Colonic mucosa (tissue), 4 donors: ENCODE measurements at places on chromosomes 5 and 9.

- DNase-seq, result no peak
Observed at GRCh38 chr5:137613554-137614265, 114.6 kb upstream of the SPOCK1 start.

- DNase-seq, result peak; percentile 89
Observed at GRCh38 chr5:150350524-150351344, 6.8 kb upstream of the TCOF1 start.

GRCh38 chr9:105968811-105969466 lies 274.6 kb downstream of the TMEM38B start:
- no peak for DNase-seq

- no peak for DNase-seq
Observed at GRCh38 chr9:94511134-94511954, 43.5 kb upstream of the PCAT7 start.

DNA sequence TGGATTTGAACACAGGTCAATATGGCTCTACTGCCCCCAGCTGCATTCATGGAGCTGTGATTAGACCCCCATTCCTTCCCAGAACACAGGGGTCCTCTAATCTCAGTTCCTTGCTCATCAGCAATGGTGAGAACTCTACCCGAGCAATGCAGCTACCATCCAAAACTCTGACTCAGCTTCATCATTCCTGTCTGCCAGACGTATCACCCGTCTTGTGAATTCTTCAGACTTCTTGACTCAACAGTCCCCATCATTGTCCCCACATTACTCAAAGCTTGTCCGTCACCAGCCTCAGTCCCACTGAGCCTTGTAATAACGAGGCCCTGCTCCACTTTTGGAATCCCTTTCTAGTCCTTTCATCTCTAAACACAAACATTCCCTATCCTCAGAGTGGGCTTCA lies 36.3 kb upstream of the STX17 start:
- no peak for DNase-seq

DNA sequence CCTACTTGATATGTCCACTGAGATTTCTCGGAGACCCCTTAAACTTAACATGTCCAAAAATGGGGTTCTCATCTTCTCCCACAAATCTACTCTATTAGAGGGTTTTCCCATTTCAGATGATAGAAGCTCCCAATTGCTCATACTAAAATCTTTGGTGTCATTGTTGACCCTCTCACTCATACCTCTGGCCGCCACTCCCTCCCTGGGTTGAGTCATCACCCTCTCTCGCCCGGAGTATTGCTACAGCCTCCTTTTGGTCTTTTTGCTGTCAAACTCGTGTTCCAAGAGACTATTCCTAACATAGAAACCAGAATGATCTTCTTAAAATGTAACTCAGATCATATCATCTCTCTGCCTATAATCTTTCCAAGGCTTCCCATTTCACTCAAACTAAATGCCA lies 91.0 kb upstream of the GNAQ start:
- DNase-seq, result no peak

DNA sequence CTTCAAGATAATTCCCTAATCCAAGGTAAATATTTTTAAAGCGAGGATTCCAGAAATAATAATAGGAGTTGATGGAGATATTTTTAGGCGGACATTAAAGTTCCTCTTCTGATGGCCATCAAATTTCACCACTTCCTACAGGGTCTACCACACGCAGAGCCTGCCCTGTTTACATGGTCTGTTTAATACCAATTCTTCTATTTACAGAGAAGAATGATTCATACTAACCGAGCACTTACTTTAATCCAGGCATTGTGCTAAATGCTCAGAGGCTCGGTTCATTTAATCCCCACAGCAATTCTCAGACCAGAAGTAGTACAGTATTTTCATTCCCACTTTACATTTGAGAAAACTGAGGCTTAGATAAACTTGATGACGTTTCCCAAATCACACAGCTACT lies 3.0 kb upstream of the ITGA1 start:
- no peak for DNase-seq

DNA sequence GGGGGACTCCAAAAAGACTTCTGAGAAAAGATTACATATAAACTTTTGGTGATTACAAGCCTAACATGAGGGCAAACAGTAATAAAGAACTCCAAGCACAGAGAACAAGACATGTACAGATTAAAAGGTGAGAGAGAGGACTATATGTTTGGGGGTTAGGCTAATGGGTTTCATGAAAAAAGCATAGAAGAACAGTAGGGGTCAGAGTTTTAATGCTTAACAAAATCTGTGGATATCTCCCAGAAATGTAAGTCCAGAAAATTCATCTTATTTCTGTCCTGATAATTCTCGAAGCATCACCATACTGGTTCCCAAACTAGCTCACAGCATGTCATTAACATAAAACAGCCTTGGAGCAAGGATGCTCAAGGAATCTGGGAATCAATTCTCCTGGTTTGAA lies 137.2 kb downstream of the ARRDC3 start:
- no peak for DNase-seq

DNA sequence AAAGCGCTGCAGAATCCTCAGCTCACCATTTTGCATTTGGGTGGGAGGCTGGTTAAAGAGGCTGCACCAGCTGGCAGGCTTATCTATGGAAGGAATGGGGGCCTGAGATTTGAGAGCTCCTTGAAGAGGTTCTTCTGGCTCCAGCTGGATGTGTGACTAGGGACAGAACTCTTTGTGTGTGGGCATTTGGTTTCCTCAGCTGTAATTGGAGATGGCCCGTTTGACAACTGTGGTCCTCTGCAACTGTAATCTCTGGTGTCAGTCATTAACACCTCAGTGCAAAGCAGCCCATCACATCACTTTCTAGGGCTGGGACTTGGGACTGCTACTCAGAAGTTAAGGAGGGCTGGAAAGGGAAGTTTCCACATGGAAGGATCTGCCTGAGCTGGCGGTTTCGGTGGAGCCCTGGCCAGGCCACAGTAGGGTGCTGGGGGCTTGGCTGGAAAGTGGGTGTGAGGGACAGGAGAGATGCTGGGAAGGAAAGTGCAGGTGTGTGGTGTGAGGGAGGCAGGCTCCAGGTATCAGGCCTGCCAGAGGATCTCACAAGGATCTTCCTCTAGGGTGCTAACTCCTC lies 193.8 kb downstream of the GADD45G start:
- no peak for DNase-seq

GRCh38 chr9:137452761-137453642 lies 6.1 kb downstream of the NSMF start:
- peak; percentile 37 for DNase-seq

- no peak for DNase-seq
Observed at GRCh38 chr5:34923694-34924461, 5.5 kb upstream of the DNAJC21 start.

GRCh38 chr9:108167136-108167900 lies 677.7 kb upstream of the KLF4 start:
- no peak for DNase-seq

DNA sequence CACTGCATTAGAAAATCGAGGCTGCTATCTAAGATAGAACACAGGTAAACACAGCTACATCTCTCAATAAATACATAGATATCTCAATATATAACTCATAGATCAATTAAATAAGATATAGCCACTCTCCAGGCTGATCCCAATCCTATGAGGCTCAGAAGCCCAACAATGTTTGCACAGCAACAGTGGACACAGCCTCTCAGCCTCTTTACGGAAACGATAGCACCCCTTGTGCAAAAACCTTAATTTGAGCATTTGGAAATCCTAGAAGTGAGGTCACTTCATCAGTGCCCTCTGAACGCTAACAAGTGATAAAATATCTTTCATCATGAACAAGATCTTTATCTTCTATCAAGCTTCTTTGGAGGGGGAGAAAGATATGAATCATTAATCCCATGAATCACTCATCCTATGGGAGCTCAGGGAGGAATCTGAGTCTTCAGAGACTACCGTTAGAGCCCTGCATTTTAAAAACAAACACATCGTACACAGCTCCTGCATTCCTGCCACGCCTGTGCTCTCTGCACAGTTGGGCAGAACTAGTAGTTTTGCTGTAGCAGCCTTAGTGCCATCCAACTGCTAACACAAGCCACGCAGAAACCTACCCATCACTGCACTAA lies 71.4 kb downstream of the MED27 start:
- no peak for DNase-seq

GRCh38 chr9:5562806-5563416 lies 52.6 kb downstream of the PDCD1LG2 start:
- DNase-seq, result no peak

DNA sequence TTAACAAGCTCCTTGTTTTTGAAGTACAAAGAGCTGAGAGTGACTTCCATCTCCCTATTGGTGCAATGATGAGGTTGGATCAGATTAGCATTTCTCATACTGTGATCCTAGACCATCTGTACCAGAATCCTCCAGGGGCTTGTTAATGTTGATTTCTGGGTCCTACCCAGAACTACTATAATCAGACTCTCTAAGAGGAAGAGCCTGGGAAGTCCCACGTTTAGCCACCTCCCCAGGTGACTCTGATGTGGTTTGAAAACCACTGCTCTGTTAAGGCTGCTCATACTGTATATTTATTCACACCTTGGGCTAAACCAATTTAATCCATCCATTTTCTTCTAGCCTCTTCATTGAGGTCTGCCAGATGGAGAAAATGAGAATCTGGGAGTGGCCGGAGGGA lies 49.6 kb upstream of the SMIM32 start:
- DNase-seq, result no peak

- DNase-seq, result no peak
Observed at GRCh38 chr9:71223953-71224538, 102.6 kb upstream of the TRPM3 start.

DNA sequence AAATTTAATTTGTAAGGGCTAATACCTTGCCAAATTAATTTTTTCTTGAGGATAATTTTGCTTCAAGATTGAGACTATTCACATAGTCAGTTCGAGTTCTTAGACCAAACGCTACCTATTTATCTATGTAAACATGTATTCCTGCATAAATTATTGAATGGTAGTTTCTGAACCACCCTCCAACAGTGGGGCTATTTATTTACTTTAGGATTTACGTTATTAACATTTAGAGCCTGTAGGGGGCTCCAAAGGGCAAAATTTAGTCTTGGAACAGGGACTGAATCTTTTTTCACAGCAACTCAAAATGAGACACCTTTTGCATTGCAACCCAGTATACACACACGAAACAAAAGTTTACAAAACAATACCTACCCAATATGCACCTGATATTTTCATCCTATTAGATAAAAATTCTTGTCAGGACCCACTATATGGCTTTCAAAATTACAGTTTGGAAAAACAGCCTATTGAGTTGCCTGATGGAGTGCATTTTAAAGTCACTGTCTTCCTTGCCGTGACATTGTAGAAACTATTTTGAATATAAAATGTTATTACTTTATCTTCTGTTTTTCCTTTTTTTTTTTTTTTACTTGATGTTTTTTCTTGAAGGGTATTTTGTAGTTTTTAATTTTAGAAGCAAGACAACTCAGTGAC lies 47.1 kb upstream of the POU4F3 start:
- DNase-seq, result no peak

GRCh38 chr9:105858006-105858690 lies 163.8 kb downstream of the TMEM38B start:
- DNase-seq, result no peak

- DNase-seq, result no peak
Observed at GRCh38 chr9:111301195-111301594, 28.8 kb downstream of the OR2K2 start.

- peak; percentile 60 for DNase-seq
Observed at GRCh38 chr9:123929177-123929869, 603 bp downstream of the DENND1A start.

- DNase-seq, result peak; percentile 65
Observed at GRCh38 chr9:126558051-126558665, 55.6 kb upstream of the LMX1B start.

GRCh38 chr5:127072861-127073846 lies at the start of gene C5orf63:
TSS of gene C5orf63 (minus strand) at chr5:127073502. CDS start at chr5:127058995, 14,507 bp downstream.
- peak; percentile 64 for DNase-seq

DNA sequence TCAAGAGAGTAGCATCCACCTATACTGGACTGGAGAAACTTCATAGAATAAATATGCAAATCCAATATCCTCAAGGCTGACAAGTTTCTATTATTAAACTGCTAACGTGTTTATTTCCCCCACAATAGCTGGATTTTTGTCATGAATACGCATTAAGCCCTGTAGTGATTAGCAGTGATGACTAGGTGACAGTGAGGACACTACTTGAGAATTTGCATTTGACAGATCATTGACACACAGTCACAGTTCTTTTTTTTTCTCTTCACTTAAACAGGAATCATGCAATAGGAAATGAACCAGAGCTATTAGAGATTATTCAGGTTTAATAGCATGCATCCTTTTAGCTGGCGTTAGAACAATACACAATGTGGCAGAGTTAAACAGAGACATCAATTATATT lies 35.3 kb downstream of the MPDZ start:
- DNase-seq, result no peak

DNA sequence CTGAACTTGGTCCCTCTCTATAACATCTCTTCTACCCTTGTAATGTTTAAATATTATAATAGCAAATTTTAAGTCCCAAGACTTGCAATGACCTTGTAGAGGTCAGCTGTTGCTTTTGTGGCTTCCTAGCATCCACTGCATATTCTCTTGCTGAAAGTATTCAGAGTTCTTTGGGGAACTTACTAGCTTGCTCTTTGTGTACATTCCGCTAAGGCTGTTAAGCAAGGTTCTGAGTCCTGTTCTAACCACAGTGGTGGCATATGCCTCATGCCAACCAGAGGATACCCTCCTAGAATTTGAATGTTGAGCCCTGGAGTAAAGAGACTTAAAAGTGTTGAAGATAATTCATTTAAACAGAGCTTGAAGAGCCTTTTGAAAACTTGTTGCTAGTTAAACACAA lies 570.9 kb downstream of the TLE1 start:
- no peak for DNase-seq

DNA sequence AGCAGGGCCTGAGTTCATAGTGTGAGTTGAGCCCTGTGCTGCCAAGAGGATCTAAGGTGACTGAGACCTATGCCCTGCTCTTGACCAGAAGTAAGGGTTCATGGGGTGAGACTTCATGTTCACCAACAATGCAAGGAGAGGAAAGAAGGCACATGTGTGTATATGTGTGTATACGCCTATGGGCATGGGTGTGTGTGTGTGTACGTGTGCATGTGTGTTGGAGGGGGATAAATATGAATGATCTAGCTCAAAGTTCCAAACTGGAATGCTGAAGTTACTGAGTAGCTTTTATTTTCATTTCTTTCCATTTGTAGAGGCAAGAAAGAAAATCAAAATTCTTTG lies 25.6 kb upstream of the HAND1 start:
- DNase-seq, result no peak

- no peak for DNase-seq
Observed at GRCh38 chr9:93043122-93043521, 15.4 kb upstream of the SUSD3 start.

DNA sequence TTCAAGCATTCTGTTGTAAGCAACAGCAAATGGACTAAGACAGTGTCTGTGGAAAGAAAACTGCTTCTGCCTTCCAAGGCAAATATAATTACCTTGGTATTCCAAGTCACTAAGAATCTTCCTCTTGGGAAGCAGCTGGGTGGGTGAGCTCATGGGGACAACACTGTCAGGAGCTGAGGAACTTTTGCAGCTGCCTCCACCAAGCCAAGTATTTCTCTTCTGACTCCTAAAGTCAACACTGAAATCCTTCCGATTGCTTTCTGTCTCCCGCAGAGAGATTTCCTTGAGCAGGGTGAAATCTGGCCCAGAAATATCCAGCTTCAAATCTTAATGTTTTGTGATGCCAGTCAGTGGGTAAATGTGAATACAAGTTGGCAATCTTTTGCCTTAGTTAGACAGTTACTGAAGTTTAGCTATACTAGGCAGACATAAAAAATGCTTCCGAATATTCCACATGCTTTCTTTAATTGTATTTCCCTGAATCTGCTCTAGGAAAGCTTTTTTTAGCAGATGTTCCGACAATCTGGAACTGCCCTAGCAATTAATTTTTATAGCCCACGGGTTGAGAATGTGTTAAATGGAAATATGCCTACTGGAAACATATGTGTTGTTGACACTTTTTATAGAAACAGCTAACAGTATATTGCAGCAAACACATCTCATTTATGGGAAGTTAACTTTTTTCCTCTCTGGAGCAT lies 369.9 kb upstream of the DAB2 start:
- DNase-seq, result no peak
